ENCODE measurements at places on chromosomes 3 and 15. TPM values are rescaled to one million over a fixed set of nuclear protein-coding genes. Genes with fewer than 3 reads are reported as not detected.

Gene AP3S2
- 22.2 TPM for total RNA-seq

- H3K4me3 ChIP-seq = no peak overlapping the region
- H3K27ac ChIP-seq = peak overlapping the region; percentile 67
- peaks cover 78% of the 10 kb centered on the region for H3K36me3 ChIP-seq
- DNase-seq = peak; percentile 39
These were observed 51.4 kb downstream of the OXNAD1 start for GRCh38 chr3:16316396-16316795.

GRCh38 chr3:174125267-174125824, 727.8 kb downstream of the NLGN1 start:
- H3K27ac ChIP-seq = no peak overlapping the region
- no peak for DNase-seq
- no peaks in the 10 kb centered on the region for H3K27me3 ChIP-seq

DNA sequence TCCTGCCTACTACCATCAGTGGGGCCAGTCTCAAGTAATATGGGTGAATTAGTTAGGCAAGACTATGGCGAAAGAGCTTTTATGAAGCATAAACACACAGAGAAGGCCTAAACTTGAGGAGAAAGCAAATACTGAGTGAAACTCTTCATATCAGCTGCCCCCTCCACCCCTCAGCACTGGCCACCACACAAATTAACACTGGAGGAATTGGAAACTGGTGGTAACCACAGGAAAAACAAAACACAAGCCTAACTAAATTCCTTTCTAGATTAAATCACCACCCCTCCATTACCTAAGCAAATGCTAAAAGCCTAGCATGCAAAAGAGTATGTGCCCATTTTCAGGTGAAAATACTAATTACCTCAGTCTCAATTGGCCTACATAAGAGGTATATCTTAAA, 774.7 kb upstream of the NECTIN3 start:
- H3K4me3 ChIP-seq = no peak overlapping the region
- H3K36me3 ChIP-seq = peaks cover 3% of the 10 kb centered on the region
- no peak for DNase-seq
- no peaks in the 10 kb centered on the region for H3K4me1 ChIP-seq

DNA sequence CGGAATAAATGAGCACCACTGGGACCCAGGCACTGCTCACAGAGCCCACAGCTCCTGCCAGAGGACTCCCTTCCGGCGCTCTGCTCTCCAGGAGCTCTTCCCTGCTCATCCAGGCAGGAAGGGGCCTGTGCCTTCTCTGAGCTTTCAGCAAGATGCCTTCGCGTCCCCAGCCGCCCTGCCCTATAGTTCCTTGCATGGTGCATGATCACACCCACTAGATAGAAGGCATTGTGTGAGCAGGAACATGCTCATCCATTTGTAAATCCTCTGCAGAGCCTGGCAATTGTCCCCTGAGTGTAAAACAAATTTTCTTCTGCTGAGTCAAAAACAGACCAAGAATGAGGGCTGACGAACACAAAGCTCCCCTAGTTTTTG, 181.6 kb downstream of the MEGF11 start:
- H3K27me3 ChIP-seq = peaks cover 20% of the 10 kb centered on the region
- no peaks in the 10 kb centered on the region for H3K4me1 ChIP-seq
- H3K4me3 ChIP-seq = no peak overlapping the region
- H3K36me3 ChIP-seq = no peaks in the 10 kb centered on the region

- H3K27ac ChIP-seq = peak overlapping the region; percentile 94
- H3K4me1 ChIP-seq = peaks cover 37% of the 10 kb centered on the region
- no peaks in the 10 kb centered on the region for H3K27me3 ChIP-seq
- DNase-seq = no peak
- H3K4me3 ChIP-seq = peak overlapping the region; percentile 95
These were observed 636 bp upstream of the SNRPA1 start for GRCh38 chr15:101295607-101296161.

- H3K36me3 ChIP-seq = no peaks in the 10 kb centered on the region
- H3K27me3 ChIP-seq = no peaks in the 10 kb centered on the region
- H3K27ac ChIP-seq = no peak overlapping the region
- DNase-seq = no peak
- no peaks in the 10 kb centered on the region for H3K4me1 ChIP-seq
These were observed 198.2 kb downstream of the NECTIN3 start for GRCh38 chr3:111269777-111270176.

DNA sequence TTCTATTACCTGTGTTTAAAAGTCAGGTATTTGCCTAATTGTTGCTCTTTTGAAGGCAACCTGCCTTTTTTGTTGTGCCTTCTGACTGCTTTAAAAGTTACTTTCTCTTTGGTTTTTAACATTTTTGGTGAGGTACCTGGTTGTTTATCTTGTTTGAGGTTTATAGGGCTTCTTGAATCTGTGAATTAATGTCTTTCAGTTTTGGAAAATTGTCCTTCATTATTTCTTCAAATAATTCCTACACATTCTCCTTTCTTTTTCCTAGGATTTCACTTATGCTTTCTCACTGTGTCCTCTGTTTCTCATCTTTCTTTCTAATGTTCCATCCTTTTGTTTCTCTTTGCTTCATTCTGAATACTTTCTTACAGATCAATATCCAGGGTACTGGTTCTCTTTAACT, 30.8 kb downstream of the HHLA2 start:
- H3K4me3 ChIP-seq = no peak overlapping the region
- DNase-seq = no peak
- H3K36me3 ChIP-seq = peaks cover 56% of the 10 kb centered on the region

All from activated CD8-positive, alpha-beta memory T cell treated with anti-CD3 and anti-CD28 coated beads, Interleukin-2, amount 10 ng/mL, durations not matched to agents 7 days and 5 days (primary cell).